ENCODE measurements at places on chromosomes 12 and 14. TPM values are rescaled to one million over a fixed set of nuclear protein-coding genes. Genes with fewer than 3 reads are reported as not detected.

GRCh38 chr12:132743831-132744230 is 17.8 kb downstream of the ANKLE2 start:
- no peaks in the 10 kb centered on the region for H3K27me3 ChIP-seq
- DNase-seq, result no peak
- no peak overlapping the region for H3K4me3 ChIP-seq
- peaks cover 3% of the 10 kb centered on the region for H3K36me3 ChIP-seq
- H3K27ac ChIP-seq, result no peak overlapping the region
- no peaks in the 10 kb centered on the region for H3K4me1 ChIP-seq

DNA sequence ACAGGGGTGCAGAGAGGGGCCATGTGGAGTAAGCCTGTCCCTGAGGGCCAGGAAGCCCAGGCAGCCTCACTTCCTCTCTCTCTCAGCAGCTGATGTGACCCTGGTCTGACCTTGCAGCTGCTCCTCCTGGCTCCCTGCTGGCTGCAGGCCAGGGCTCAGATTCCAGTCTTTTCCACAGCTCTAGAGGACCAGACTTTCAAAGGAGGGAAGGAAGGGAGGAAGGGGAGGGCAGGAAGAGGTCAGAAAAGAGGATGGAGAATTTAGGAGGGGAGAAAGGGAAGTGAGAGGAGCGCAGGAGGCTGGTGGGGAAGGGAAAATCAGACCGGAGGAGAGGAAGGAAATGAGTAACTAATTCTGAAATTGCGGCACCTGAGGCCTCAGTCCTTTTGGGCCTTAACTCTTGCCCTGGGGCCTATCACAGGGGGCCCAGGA is 40.9 kb upstream of the VASH1 start:
- no peak overlapping the region for H3K4me3 ChIP-seq
- H3K36me3 ChIP-seq, result no peaks in the 10 kb centered on the region
- H3K4me1 ChIP-seq, result peaks cover 7% of the 10 kb centered on the region
- peak; percentile 36 for DNase-seq
- H3K27ac ChIP-seq, result no peak overlapping the region

GRCh38 chr12:76586764-76587395 is 27.3 kb upstream of the OSBPL8 start:
- no peaks in the 10 kb centered on the region for H3K4me1 ChIP-seq
- no peak overlapping the region for H3K27ac ChIP-seq
- DNase-seq, result peak; percentile 23
- H3K27me3 ChIP-seq, result no peaks in the 10 kb centered on the region
- H3K36me3 ChIP-seq, result no peaks in the 10 kb centered on the region

GRCh38 chr14:91399868-91400640 is 17.6 kb downstream of the CCDC88C start:
- peaks cover 31% of the 10 kb centered on the region for H3K4me1 ChIP-seq
- no peaks in the 10 kb centered on the region for H3K27me3 ChIP-seq
- H3K27ac ChIP-seq, result no peak overlapping the region
- no peak overlapping the region for H3K4me3 ChIP-seq

Gene ARHGEF40
- total RNA-seq, result 46.0 TPM
